ENCODE measurements at places on chromosomes 6 and 20. TPM values are rescaled to one million over a fixed set of nuclear protein-coding genes. Genes with fewer than 3 reads are reported as not detected.

Gene MYLK4
- total RNA-seq = 0.51 TPM

Gene THBS2
- total RNA-seq = 0.51 TPM

Gene RAET1G
- under 0.01 TPM for total RNA-seq

- peak; percentile 5 for DNase-seq
Measured at GRCh38 chr20:58839474-58839874, 11.2 kb downstream of the GNAS-AS1 start.

Data from dermis microvascular lymphatic vessel endothelial cell (primary cell).